ENCODE measurements at places on chromosomes 11 and 22.
A peak's percentile ranks its signal among the peaks of the same experiment; 100 is the strongest.

DNA sequence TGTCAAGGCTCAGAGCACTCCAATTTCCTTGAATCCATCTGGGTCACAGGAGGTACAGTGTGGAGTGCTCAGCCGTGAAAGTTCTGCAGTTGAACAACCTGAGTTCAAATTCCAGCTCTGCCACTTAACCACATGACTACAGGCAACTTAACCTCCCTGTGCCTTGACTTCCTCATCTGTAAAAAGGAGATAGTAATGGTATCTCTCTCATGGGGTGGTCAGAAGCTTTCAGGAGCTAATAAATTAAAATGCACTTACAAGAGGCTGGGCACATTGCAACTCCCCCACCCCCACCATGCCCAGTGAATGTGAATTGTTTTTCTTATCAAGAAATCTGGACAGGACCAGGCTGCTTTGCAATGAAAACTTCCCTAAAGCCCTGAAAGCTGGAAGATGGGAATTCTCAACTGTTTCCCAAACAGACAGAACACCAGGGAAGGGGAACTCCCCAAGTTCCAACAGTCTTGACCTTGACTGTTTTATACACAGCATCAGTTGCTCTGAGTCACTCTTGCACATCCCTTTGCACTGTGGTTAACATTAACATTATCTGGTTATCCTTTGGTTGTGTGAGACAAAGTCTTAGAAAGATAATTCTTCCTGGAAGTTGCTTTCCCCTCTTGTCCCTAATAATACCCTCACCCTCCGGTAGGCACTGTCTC, 137.0 kb downstream of the SLC1A2 start:
- DNase-seq: no peak

- DNase-seq: peak; percentile 35
These were observed 75.8 kb downstream of the ARHGAP8 start for GRCh38 chr22:44828193-44828592.

GRCh38 chr11:75239531-75240290, 863 bp upstream of the TPBGL start:
- DNase-seq: no peak

- no peak for DNase-seq
These were observed 41.0 kb downstream of the IGF2 start for GRCh38 chr11:2097998-2098690.

GRCh38 chr22:50244420-50245213, at the start of gene TUBGCP6:
TSS of gene TUBGCP6 (minus strand) at chr22:50245023. CDS start at chr22:50244459, 564 bp downstream.
- DNase-seq: peak; percentile 97

Measured in posterior cingulate gyrus (tissue), 11 donors.